Activated CD4-positive, CD25-positive, alpha-beta regulatory T cell (primary cell): ENCODE measurements at places on chromosomes 5 and 9.

- DNase-seq: no peak
Observed at GRCh38 chr9:124005029-124005771, 6.4 kb upstream of the LHX2 start.

- no peak for DNase-seq
Observed at GRCh38 chr5:63923914-63924313, 38.3 kb downstream of the HTR1A start.

GRCh38 chr5:133611357-133612248 is 738 bp downstream of the FSTL4 start:
- no peak for DNase-seq

DNA sequence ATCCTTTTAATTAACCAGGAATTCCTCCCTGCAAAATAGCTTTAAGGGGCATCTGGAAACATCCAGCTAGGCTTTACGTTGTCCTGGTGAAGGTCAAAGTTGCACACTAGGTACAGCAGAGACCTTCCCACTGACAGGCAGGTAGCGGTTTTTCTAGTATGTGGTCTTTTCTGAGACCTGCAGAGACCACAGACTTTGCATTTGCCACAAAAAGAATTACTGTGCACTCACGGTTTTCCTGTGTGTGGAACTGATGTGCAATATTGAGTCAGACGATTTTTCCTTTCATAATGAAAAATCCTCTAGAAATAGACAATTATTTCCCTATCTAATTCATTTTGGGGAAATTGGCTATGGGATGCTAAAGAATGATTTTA is 417.0 kb upstream of the ADAMTSL1 start:
- no peak for DNase-seq

GRCh38 chr5:87263498-87263897 is 4.2 kb upstream of the RASA1 start:
- no peak for DNase-seq

DNA sequence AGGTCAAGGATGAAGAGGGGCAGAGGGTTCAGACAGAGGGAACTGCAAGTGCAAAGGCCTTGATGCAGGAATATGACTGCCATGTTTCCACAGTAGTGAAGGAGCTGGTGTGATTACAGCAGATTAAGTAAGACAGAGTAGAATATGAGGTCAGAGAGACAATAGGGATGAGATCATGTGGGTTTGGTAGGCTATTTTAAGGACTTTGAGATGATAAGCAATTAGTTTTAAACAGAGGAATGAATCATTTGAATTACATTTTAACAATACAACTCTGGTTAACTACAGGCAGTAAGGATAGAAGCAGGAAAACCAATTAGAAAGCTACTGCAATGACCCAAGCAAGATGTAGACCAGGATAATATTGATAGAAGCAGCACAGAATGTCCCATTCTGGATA is 7.7 kb downstream of the CENPK start:
- DNase-seq: no peak

GRCh38 chr5:10760096-10760920 is 726 bp downstream of the DAP start:
- DNase-seq: peak; percentile 25

DNA sequence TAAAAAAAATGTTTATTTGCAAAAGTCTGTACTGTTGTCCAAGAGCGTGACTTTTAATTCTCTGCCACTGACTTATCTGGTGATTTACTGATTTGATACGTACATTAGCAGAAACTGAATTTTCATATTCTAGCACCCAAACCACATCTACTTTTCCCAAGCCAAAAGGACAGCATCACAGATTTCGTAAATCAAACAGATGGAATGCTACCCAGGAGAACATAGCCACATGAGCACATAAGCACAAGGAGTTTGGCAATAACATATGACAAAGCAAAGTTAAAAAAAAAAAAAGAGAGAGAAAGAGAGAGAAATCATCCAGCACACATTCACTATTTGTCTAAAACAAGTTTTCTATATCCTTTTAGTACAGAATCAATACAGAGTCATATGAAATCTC is 83.7 kb downstream of the HINT1 start:
- DNase-seq: no peak
